Esophagus muscularis mucosa (tissue), 4 donors: ENCODE measurements at places on chromosomes 7 and 10. TPM values are rescaled to one million over a fixed set of nuclear protein-coding genes. Genes with fewer than 3 reads are reported as not detected.

DNA sequence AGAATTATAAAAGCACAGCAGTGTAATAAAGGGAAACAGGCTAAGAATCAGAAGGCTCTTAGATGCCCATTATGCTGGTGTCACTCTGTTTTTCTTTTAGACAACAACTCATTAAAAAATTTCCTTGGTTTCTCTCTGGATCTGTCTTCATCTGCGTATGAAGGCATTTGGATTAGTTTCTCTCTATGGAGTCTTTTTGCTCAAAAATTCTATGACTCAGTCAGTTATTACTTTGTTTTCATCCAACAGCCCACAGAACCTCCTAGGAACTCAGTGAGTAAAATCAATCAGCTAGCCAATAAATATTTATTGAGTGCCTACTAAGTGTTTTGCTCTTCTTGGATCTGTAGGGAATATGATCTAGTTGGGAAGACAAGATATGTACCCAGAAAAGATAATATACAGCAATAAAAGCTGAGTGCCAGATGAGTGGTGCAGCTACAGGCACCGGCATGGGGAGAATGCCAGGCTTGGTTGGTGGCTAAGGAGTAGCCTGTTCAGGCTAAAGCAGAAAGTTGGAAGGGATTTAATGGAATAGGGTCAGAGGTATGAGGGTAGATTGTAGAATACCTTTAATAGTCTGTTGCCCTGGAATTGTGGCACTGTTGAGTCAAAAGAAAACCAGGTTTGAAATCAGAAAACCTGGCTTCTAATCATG, 156.2 kb downstream of the LRRC4 start:
- no peak for DNase-seq

GRCh38 chr7:153682628-153683027, 369.6 kb upstream of the DPP6 start:
- DNase-seq, result no peak

UPK3B gene
- total RNA-seq, result 0.75 TPM

OLAH gene
- 3.1 TPM for total RNA-seq

- DNase-seq, result no peak
Observed at GRCh38 chr10:11521860-11522259, 89.6 kb downstream of the USP6NL start.

- DNase-seq, result no peak
Observed at GRCh38 chr7:131011976-131012375, 278.0 kb upstream of the KLF14 start.

- DNase-seq, result no peak
Observed at GRCh38 chr10:26837139-26837538, 23.6 kb downstream of the ABI1 start.

DNA sequence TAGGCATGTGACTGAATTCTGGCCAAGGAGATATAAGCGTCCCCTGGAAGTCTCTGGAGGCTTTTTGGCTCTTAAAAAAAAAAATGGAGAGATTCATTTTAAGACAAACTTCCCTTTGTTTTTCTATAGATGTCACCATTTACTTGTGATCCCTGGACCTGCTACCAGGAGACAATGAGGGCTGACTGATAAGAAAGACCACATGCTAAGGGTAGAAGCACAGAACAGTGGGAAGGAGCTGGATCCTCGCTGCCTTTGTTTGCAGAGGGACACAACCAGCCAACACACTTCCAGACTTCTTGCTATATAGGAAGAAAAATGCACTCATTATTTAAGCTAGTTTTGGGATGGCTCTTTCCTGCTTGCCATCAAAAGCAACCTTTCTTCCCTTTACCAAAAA, 172.2 kb downstream of the GRM8 start:
- no peak for DNase-seq

DNA sequence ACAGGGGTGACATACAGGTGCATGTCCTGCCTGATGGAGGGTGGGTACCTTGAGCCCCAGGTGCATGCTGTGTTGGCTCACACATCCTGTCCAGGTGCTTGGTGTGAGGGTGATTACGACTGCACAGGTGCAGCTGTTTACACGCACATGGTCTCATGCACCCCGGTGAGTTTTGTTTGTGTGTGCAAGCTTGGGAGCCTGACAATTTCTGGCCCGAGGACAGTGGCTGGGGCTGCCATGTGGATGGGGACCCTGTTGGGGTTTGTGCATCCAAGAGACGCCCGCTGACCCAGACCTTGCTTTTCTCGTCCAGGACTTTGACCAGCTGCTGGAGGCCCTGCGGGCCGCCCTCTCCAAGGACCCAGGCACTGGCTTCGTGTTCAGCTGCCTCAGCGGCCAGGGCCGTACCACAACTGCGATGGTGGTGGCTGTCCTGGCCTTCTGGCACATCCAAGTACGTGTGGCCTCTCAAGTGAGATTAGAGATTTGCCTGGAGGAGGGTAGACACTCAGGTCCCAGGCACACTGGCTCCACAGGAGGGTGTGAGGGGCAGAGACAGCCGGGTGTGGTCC, 61.7 kb downstream of the PRF1 start:
- DNase-seq, result no peak
